ENCODE measurements at places on chromosomes 6 and 20.
A peak's percentile ranks its signal among the peaks of the same experiment; 100 is the strongest.

GRCh38 chr20:63027922-63028389, 21.2 kb upstream of the BHLHE23 start:
- no peak for DNase-seq

GRCh38 chr20:4656491-4656890, 65.2 kb upstream of the PRND start:
- DNase-seq = no peak

- peak; percentile 46 for DNase-seq
Measured at GRCh38 chr6:134372603-134373281, 54.8 kb upstream of the SGK1 start.

GRCh38 chr20:37867289-37868195, 35.4 kb upstream of the VSTM2L start:
- DNase-seq = no peak

- DNase-seq = no peak
Measured at GRCh38 chr6:26016245-26016962, 53.8 kb downstream of the TRIM38 start.

DNA sequence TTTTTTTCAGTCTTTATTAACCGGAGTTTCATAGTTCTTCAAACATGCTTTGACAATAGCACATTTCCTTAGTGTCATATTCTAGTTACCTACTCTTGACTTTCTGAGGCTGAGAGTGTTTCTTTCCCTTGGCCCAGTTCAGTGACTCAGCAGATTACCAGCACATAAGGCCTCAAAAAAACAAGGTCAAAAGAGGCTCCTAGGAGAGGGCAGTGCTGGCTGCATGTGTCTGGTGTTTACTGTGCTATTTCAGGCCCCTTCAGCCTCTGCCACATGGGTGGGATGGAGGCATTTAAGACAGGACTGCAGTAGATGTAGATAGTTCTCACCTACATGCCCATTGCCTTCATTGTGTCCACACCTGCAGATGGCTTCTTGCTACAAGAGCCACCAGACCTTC, 198.2 kb upstream of the SSTR4 start:
- no peak for DNase-seq

- no peak for DNase-seq
Measured at GRCh38 chr6:38103921-38104320, 284.4 kb downstream of the ZFAND3 start.

DNA sequence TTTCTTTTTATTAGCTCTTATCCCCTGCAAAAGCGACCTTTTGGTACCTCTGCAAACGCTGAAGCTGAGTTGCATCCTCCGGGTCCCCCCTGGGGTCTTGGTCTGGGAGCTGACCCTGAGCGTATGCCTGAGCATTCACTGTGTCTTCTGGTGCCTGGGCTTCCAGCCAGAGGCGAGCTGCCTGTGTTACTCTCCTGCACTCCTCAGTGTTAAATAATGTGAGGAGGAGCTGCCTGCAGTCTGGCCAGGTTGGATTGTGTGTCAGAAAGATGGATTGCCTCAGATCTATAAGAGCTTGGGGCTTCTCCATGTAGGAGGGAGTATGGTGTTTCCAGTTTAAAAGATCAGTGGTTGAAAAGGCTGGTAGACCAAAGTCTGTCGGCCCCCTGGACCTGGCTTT, 8.7 kb upstream of the GMPR start:
- no peak for DNase-seq

DNA sequence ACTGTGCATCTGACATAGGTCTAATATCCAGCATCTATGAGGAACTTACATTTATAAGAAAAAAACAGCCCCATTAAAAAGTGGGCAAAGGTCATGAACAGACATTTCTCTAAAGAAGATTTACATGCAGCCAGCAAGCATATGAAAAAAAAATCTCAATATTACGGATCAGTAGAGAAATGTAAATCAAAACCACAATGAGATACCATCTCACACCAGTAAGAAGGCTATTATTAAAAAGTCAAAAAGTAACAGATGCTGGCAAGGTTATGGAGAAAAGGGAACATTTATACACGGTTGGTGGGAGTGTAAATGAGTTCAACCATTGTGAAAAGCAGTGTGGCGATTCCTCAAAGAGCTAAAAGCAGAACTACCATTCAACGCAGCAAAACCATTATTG, 13.1 kb downstream of the METTL24 start:
- no peak for DNase-seq

DNA sequence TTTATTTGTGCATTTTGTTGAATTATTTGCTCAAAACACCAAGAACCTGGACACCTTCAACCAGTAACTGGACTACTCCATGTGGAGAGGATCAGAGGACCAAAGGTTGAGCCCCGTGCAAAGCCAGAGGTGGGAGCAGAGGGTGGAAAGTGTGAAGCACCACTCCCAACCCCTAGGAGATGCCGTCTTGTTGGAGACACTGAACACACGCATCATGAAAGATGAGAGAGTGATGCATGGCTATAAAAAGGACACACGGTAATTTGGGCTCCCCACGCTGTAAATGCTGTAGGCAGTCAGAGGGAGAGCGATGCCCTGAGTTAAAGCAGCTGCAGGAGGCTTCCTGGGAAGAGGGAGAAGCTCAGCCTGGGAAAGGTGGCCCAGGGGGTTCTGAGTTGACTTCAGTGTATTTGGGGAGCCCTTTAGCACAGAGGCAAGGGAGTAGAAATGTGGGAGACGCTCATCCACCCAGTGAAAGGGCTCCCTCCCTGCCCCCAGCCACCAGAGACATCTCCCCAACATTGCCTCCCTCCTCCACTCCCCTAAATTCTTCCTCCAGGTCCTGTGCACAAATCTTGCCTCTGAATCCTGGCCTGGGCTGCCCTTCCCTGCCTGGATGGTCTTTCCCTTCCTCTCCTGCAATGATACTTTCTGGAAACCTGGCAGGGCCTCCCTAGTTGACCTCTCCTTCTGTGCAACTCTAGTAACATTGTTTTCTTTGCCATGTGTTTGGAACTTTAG, 55.8 kb upstream of the IYD start:
- DNase-seq = no peak

DNA sequence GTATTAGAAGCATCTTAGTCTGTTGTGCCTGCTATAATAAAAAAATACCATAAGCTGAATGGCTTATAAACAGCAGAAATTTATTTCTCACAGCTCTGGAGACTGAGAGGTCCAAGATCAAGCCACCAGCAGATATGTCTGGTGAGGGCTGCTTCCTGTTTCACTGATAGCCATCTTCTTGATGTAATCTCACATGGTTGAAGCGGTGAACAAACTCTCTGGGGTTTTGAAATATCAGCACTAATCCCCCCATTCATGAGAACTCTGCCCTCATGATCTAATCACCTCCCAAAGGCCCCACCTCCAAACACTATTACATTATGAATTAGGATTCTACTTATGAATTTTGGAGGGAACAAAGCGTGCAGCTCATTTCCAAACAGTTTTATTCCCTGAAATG, 11.6 kb upstream of the CLVS2 start:
- DNase-seq = no peak

GRCh38 chr6:36688739-36689075, 8.9 kb upstream of the RAB44 start:
- DNase-seq = no peak

- no peak for DNase-seq
Measured at GRCh38 chr6:41420186-41420585, 84.8 kb downstream of the NCR2 start.

DNA sequence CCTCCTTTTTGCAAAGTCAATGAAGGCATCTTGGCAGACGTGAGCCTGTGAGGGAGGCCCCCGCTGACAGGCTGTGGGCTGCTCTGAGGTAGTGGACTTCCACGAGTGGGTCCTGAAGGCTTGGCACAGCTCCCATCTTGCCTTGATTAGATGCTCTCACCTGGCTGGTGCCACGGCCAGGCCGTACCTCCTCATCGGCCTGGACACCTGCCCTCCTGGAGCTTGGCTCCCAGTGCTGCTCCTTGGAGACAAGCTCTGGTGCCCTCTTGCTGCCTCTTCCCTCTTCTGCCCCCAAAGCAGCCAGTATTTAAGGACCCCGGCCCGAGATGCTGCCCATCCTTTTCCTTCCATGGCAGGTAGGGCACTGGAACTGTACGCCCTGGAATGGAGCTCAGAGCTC, 93.5 kb downstream of the ERMARD start:
- DNase-seq = no peak

- no peak for DNase-seq
Measured at GRCh38 chr6:101760843-101761621, 367.5 kb downstream of the GRIK2 start.

- no peak for DNase-seq
Measured at GRCh38 chr20:56929606-56930005, 300.5 kb downstream of the TFAP2C start.

- no peak for DNase-seq
Measured at GRCh38 chr20:1964659-1965405, 29.0 kb downstream of the PDYN start.

GRCh38 chr6:160505970-160506369, 157.8 kb downstream of the SLC22A3 start:
- DNase-seq = no peak

DNA sequence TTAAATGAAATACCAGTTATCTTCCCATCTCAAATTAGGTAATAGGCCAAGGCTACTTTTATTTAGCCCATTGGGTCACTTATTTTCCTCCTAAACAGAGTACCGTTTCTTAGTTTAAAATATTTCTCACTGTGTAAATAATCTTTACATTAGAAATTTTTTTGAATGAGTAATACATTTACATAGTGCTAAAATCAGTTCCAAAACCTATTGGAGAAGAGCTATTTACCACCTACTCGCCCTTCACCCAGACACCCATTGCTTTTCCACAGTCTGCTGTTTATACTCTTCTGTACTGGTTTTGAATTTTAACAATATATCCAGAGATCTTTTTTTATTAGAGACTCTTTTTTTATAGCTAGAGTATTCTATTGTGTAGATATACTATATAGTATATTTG, 36.9 kb downstream of the MCM8 start:
- DNase-seq = no peak

DNA sequence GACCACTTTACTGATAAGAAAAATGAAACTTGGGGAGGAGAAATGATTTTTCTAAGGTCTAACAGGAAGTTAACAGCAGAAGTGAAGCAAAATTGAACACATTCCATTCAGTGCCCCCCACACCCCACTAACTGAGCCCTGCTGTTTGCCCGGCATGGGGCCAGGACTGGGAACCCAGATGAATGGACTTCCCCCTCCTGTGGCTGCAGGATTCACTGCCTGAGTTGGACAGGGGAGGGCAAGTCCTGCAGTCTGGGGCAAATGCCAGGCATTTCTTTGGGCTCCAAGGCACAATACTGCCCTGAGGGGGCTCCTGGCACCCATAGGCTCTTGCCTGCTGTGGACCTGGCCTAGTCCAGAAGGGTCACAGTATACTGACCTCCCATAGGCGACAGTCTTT, 28.3 kb downstream of the FYN start:
- DNase-seq = no peak

GRCh38 chr6:31864818-31865204, 2.2 kb upstream of the NEU1 start:
- no peak for DNase-seq

GRCh38 chr6:7260291-7261031, 52.5 kb downstream of the SSR1 start:
- DNase-seq = no peak

GRCh38 chr20:33910529-33911327, 83.0 kb upstream of the RALY start:
- DNase-seq = no peak

DNA sequence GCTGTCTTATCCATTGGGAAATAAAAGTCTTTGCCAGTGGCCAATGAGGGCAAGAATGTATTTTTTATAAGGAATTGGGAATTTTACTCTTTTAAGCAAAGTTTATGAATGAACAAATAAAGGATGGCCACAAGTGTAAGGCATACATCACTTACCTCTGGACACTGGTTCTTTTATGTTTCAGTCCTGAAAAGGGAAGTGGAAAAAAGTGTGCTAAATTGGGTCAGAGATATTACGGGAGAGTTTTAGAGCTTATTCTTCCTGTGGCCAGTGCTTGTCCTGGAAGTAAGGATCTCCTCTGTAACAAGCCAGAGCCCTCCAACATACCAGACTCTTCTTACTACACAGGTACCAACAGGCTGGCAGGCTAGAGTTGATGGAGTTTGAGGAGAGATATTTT, 22.5 kb upstream of the RIPK1 start:
- no peak for DNase-seq

- DNase-seq = no peak
Measured at GRCh38 chr6:132333639-132334520, 67.4 kb downstream of the MOXD1 start.

GRCh38 chr20:1686151-1686748, 28.7 kb upstream of the SIRPG start:
- no peak for DNase-seq

- DNase-seq = no peak
Measured at GRCh38 chr6:84926189-84927155, 162.1 kb upstream of the TBX18 start.

DNA sequence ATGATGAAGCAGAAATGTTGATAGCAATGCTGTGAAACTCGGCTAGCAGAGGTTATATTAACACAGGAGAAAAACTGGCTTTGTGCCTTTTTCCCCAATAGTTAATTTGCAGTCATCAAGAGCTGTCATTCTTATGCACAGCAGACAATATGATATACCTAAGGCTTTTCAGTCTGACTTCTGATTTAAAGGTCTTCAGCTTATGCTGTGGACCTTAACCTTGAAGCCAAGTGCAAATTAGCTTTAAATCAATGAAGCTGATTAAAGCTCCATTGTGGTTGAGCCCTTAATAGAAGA, 171.6 kb upstream of the ID4 start:
- no peak for DNase-seq

- no peak for DNase-seq
Measured at GRCh38 chr6:11242711-11243110, 10.2 kb upstream of the NEDD9 start.

DNA sequence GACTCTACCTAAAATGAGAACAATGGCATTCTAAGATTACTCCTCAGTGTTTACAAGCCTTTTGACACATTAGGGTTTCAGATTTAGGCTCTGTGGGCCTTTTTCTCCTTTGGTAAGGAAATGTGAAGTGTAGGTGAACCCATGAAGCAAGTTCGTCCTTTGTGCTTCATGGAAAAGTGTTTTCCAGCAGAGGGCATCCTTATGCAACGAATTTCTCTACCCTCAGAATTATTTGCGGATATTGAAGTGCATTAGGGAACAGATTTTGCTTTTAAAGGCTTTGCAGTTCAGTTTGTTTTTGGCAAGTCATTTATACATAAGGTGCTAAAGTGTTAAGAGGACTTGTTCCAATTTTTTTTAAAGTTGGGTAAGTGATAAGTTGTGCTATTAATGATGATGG, 55.7 kb upstream of the FERMT1 start:
- DNase-seq = no peak

- no peak for DNase-seq
Measured at GRCh38 chr6:44349904-44350649, 7.6 kb downstream of the SPATS1 start.

All from central memory CD4-positive, alpha-beta T cell (primary cell).